ENCODE measurements at places on chromosomes 12 and 14.

- no peak for DNase-seq
Measured at GRCh38 chr12:28601570-28602058, 411.4 kb downstream of the CCDC91 start.

GRCh38 chr14:102591372-102591943, 991 bp upstream of the RCOR1 start:
- DNase-seq = no peak

- DNase-seq = no peak
Measured at GRCh38 chr14:59870277-59871165, at the start of gene RTN1. TSS of gene RTN1 (minus strand) at chr14:59870776. CDS start at chr14:59870630, 146 bp downstream.

DNA sequence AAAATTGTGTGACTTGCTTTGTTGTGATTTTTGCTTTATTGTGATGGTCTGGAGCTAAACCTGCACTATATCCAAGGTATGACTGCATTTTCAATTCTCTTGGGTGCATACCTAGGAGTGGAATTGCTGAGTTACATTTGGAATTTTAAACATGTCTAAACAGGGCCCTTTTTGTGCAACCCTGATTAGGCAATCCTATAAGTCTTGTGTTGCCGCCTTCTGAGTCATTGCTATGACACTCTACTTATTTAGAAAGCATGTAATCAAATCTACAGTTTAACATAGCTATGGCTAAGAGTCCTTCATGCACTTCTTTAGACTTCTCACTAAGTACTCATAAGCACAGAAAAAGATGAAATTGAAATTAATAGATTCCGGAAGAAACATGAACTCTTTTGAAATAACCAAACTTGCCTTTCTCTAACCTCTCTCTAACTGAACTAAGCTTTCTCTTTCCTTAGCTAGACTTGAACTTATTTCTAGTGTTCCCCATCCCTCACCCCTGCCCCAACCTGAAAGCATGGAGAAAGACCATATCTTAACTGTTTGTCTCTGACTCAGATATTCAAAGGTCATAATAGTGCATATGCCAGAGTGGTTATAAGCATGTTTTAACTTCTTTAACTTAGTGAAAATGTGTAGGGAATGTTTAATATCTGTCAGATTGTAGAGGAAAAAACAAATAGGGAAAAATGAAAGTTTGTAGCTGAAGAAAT, 203.0 kb downstream of the SNAPC1 start:
- DNase-seq = no peak

DNA sequence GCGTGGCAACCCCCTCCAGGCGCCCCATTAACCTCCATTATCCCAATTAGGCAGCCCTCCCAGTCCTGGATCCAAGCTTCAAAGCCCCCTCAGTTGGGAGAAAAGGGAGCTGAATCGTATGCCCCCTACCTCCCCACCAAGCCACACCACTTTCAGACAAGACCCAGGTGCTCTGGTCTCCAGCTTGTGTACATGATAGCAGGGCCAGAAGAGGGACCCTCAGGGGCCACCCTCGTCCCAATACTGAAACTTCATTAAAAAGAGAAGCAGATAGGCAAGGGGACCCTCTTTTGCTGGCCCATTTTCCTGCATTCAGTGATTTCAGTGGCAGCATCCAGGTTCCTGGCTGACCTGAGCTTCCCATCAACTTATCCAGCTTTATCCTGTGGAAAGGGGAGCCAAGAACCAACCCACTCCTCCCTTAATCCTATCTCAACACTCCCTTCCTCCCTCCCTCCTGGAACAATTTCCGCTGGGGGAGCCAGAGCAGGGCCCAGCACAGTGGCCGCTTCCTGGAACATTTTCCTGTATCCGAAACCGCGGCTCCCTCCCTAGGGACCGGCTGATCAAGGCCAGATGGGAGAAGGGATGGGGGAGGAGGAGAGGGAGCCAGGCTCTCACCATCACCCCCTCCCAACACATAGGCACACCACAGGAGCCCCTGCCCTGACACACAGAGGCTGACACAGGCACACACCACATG, 9.5 kb upstream of the SP7 start:
- DNase-seq = no peak

DNA sequence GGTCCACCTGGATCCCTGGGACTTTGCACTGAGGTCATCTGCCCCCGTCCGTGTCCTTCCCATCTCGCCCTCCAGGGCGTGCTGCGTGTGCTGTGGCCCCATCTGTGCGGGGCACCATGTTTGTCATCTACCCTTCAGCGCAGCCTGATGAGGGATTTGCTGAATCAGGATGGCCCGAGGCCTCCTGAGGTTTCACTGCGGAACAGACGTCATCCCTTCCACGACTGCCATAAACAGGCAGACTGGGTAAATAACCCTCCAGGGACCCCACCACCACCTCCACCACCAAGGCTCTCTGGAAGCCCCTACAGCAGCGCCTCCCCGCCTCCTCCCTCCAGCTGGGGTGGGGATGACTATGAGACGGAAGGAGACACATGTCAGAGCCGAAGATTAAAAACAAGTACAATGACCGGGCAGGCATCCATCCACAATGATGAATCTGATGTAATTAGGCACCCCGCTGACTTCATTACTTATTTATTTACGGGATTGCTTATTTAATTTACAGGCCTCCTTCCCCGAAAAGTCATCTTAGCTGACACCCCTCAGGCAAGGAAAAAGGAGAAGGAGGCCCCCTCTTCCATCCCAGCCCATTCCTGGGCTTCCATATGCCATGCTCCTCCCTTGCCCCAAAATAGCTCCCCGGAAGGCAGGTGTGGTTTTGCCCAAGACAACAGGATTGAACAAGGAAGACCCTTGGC, 39.4 kb downstream of the NCOR2 start:
- no peak for DNase-seq

DNA sequence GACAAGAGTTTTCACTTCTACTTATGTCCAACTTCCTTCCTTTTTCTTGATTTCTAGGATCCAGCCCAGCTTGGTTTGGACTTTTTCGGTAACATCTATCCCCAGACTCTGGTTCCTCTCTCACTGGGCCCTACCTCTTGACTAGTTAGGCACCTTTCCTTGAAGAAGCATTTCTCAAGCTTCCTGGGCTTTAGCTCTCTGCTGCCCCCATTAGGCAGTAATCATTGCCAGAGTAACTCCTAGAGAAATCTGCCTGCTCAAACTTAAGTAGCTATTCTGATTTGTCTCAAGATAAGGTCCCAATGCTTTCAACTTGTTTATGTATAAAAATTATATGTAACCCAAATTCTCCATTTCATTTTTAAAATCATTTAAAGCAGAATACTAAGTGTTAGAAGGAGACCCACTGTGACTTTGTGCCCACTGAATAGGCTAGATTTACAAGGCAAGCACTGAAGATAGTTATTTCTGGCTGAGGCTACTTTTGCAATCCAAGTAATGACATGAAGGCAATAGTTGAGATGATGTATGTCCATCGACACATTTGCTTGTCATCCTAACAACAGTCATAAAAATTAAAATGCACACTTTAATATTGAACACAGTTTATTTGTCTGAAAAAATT, 275.0 kb upstream of the G2E3 start:
- DNase-seq = no peak

GRCh38 chr12:48812389-48812788, 5.9 kb upstream of the CACNB3 start:
- DNase-seq = no peak

GRCh38 chr12:52744493-52745156, 32.5 kb downstream of the KRT76 start:
- DNase-seq = no peak

DNA sequence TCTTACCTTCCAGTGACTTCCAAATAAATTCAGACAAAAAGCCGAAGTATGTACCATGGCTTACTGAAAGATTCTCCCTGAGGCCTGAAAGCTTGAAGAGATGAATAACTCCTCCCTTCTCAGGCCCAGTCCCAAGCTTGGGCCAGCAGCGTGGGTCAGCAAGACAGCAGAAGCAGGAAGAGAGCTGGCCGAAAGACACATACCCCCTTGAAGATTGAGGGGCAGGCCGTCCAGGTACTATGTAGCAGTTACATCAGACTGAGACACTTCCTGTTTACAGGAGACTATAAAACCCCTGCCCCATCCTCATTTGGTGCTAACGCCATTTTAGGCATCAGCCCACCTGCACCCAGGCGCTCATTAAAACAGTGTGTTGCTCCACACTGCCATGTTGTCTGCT, 15.0 kb downstream of the NDUFA12 start:
- DNase-seq = no peak

GRCh38 chr12:27517546-27517945, 6.5 kb upstream of the PPFIBP1 start:
- no peak for DNase-seq

- DNase-seq = no peak
Measured at GRCh38 chr12:91801048-91801447, 344.6 kb downstream of the BTG1 start.

- no peak for DNase-seq
Measured at GRCh38 chr14:91367173-91368171, 50.1 kb downstream of the CCDC88C start.

DNA sequence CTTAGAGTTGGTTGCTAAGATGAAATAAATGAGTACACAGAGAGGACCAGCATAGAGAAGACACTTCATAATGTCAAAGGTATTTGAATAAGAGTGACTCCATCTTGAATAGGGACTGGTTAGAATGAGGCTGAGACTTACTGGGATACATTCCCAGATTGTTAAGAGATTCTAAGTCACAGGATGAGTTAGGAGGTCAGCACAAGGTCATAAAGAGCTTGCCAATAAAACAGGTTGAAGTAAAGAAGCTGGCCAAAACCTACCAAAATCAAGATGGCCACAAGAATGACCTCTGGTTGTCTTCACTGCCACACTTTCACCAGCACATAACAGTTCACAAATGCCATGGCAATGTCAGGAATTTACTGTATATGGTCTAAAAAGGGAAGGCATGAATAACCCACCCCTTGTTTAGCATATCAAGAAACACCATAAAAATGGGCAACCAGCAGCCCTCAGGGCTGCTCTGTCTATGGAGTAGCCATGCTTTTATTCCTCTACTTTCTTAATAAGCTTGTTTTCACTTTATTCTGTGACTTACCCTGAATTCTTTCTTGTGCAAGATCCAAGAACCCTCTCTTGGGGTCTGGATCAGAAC, 8.3 kb upstream of the SERPINA1 start:
- DNase-seq = no peak

GRCh38 chr14:24162093-24162492, 1.0 kb downstream of the IRF9 start:
- DNase-seq = no peak

GRCh38 chr12:50425589-50426258, 25.0 kb downstream of the LARP4 start:
- DNase-seq = no peak

DNA sequence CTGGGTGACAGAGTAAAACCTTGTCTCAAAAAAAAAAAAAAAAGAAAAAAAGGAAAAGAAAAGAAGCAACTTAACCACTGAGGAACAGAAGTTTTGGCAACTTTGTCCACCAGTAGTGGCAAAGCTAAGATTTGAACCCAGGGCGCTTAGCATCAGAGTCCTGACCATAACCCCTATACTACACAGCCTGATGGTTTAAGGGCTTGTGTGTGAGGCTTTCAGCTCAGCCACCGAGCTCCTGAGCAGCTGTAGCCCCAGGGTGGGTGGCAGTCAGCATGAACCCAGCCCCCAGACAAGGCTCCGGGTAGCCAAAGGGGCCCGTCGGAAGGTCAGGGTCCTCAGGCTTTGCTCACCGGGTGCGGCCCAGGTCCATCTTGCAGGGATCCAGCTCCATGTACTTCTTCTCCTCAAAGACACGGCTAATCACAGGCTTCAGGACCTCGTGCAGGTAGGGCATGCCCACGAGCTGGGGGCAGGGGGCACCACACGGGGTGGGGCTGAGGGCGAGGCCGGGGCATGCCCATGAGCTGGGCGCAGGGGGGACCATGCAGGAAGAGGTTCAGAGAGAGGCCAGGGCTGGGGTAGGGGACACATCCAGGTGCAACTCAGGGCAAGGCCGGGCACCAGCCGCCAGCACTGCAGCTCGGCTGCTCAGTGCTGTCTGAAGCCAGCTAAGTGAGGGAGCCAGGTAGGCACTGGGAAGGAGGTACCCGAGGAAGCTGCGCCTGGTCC, 20.9 kb downstream of the RASAL1 start:
- DNase-seq = no peak

DNA sequence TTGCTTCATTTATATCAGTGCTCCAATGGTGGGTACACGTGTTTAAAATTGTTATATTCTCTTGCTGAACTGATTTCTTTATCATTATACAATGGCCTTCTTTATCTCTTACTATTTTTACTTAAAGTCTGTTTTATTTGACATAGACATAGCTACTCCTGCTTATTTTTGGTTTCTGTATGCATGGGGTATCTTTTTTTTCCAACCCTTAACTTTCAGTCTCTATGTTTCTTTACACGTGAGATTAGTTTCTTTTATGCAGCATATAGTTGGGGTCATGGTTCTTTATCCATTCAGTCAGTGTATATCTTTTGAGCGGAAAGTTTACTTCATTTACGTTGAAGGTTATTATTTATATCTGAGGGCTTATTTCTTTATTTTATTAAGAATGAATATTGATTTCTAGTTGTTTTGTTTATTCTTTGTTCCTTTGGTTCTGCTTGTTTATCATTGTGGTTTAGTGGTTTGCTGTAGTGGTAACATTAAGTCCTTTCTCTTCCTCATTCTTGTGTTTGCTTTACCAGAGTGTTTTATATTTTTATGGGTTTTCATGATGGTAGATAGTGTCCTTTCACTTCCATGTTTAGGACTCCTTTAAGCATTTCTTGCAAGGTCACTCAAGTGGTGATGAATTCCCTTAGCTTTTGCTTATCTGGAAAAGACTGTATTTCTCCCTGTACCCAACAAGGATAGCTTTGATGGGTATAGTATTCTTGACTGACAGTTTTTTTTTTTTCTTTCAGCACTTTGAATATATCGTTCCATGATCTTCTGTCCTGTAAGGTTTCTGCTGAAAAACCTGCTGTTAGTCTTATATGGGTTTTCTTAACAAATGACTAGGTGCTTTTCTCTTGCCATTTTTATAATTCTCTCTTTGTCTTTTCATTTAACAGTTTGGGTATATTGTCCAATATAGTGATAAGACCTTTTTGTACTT, 38.3 kb upstream of the FAR2 start:
- no peak for DNase-seq

GRCh38 chr12:92955997-92956663, 27.0 kb upstream of the EEA1 start:
- DNase-seq = no peak

- DNase-seq = no peak
Measured at GRCh38 chr12:123960856-123961255, 11.8 kb downstream of the CCDC92 start.

DNA sequence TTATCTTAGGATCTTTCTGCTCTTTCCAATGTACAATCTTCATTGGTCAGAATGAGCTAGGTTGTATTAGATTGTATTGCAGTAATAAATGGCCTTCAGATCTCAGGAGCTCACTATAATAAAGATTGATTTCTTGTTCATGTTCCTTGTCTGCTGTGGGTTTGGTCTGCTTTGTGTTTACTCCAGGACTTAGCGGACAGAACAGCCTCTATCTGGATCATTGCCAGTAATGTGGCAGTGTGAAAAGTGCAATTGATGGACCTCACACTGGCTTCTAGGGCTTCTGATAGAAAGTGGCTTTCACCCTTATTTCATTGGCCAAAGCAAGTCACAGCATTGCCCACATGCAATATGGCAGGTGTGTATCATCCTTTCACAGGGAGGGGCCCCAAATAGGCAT, 81.2 kb downstream of the BTG1 start:
- DNase-seq = no peak
